Stimulated activated CD4-positive, alpha-beta T cell treated with anti-CD3 and anti-CD28 coated beads, Interleukin-12 subunit alpha, Interleukin-12 subunit beta, amount 100 ng/mL, for 24 hours (primary cell): ENCODE measurements at places on chromosomes 1 and 21.

- DNase-seq = no peak
Measured at GRCh38 chr1:38992412-38993111, 1.5 kb downstream of the AKIRIN1 start.

DNA sequence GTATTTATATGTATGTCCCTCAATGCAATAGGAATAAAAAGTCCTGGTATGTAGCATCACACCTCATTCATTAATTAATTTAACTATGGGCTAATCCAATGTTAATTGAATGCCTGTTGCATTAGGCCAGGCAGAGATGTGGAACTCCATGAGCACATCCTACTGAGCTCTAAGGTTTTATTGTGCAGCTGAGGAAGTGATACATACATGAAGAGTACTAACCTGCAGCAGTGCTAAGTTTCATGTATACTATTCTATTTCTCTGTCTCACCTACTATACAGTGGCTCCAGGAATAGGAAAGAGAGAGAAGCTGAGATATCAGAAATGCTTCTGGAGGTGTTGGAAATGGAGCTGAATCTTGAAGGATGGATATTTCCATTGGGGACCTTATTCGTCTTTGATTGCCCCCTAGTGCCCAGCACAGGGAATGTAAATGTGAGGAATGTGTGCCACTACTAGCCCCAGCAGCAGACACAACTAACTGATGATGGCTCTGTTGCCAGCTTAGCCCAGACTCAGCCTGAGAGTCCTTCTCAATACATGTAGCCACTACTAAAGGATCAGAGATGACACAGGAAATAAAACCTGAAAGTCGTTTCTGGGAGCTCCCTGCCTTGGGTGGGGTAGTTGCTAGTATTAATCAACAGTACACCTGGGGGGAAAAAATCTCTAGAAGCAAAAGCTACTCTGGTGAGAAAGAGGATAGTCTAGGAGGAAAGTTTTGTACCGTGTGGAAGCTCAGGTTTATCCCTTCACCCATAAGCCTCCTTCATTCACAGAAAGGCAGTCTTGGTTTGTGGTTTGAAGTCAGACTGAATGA, 173.3 kb upstream of the FOXD3 start:
- peak; percentile 2 for DNase-seq

- no peak for DNase-seq
Measured at GRCh38 chr1:22420455-22421053, 31.1 kb upstream of the ZBTB40 start.

- DNase-seq = no peak
Measured at GRCh38 chr1:243942196-243943150, 92.4 kb upstream of the AKT3 start.

DNA sequence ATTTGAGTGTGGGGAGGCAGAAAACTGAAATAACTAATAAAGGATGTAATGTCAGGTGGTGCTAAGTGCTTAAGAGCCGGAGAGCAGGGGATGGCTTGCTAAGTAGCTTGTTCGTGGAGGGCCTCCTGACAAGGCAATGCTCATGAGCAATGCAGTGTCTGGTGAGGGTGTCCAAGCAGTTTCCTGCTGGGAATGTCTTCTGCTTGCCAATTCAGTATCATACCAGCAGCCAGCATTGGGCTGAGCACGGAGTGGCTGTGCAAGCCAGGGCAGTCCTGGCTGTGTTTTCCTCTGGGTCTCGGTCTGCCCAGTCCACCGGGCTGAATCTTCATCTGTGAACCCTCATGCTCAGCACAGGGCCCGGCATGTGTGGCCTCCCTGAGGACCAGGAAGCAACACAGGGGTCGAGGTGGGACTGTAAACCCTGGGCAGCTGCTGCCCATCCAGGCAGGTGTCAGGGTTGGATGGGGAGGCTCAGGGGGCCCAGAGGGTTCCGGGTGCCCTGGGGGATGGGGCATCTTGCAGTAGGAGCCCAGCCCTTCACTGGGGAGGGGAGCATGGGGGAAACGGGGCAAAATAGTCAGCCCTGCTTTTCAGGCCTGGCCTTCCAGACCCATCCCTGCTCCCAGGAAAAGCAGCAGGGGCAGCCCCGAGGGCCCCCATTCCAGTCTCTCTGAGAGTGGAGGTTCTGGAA, 27.5 kb downstream of the EDN2 start:
- DNase-seq = no peak

GRCh38 chr1:26602378-26602959, 72.9 kb downstream of the RPS6KA1 start:
- DNase-seq = no peak

GRCh38 chr1:224852901-224853568, 76.4 kb upstream of the DNAH14 start:
- DNase-seq = no peak

- DNase-seq = no peak
Measured at GRCh38 chr1:205030896-205031295, 12.1 kb upstream of the CNTN2 start.

DNA sequence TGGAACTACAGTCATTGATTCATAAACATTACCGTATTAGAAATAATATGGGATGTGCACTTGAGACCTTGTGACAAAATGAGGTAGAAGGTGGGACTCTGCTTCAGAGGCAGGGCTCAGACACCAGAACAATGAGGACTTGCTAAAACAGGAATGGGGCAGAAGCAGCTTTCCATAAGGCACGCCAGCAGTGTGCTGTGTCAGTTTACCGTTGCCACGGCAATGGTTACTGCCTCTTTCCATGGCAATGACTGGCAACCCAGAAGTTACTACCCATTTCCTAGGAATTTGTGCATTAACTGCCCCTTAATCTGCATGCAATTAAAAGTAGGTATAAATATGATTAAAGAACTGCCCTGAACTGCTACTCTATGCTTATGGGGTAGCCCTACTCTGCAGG, 169.0 kb downstream of the CHRM3 start:
- no peak for DNase-seq

- no peak for DNase-seq
Measured at GRCh38 chr1:67811781-67812180, 21.5 kb downstream of the GNG12 start.

DNA sequence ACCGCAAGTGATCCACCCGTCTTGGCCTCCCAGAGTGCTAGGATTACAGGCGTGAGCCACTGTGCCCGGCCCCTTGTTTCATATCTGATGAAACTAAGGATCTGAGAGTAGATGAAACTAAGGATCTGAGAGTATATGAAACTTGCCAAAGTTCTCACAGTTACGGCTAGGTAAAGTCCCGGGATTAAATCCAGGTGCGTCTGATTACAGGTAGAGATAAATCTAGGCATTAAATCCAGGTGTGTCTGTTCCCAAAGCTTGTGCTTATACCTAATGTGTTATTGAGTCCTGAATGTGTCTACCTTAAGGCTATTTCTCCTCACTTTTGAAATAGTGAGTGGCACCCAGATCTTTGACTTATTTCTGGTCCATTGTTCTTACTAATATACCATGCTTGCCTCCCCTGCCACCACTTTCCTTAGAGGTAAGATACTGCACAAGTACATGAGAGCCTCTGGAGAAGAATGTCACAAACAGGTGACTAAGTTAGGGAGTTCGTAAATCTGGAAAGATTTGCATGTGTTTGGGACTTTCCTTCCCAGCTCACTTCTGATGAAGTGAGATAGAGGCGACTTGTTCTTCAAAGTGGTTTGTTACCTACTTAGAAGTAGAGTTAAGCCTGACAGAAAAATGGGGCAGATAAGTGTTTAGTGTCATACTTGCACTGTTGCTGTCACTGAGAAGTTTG, 66.5 kb downstream of the AK4 start:
- no peak for DNase-seq
